ENCODE measurements at places on chromosomes 1 and 21.

DNA sequence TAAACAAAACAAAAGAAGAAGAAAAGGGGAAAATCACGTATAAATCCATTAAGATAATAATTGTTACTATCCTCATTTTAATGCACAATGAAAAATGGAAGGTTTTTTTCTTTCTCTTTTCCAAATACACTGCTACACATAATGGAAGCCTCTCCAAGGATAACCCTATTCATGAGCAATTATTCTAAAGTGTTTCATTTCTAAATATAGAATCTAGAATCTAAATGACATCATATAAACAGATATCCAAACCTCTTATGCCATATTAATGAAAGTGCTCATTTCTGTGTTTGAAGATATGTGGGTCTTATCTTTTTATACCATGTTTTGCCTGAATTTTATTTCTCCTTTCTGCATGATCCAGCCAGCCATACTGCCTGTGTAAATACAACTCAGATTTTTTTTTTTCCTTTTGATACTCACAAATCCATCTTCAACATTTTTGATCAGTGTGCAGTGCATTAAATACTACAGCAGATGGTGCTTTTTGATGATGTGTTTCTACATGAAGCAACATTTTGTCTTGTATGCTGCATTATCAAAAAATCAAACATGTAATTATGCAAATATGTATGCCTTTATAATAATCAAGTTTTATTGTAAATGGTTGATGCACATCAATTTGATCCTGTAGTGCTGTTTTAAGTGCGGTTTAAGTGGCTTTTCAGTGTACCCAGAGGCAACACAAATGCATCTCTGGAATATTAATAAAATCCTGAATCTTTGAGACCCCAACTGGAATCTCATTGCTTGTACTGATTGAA, 625.6 kb upstream of the PTBP2 start:
- DNase-seq = no peak

DNA sequence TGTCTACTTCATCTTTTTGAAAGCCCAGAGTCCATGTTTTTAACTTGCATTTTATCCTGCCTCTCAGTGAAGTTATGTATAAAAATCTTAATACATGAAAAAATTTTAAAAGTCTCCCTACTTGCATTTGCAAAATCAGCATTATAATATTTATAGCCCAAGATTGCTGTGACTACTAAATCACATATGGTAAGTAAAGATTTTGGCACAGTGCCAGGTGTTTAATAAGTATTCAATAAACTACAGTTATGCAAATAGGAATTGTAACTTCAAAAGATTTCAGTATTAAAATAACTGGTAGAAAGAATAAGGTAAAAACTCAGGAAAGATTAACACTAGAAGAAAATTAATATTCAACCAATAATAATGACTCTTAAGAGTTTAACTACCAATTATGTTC, 641.7 kb downstream of the LRRIQ3 start:
- no peak for DNase-seq

DNA sequence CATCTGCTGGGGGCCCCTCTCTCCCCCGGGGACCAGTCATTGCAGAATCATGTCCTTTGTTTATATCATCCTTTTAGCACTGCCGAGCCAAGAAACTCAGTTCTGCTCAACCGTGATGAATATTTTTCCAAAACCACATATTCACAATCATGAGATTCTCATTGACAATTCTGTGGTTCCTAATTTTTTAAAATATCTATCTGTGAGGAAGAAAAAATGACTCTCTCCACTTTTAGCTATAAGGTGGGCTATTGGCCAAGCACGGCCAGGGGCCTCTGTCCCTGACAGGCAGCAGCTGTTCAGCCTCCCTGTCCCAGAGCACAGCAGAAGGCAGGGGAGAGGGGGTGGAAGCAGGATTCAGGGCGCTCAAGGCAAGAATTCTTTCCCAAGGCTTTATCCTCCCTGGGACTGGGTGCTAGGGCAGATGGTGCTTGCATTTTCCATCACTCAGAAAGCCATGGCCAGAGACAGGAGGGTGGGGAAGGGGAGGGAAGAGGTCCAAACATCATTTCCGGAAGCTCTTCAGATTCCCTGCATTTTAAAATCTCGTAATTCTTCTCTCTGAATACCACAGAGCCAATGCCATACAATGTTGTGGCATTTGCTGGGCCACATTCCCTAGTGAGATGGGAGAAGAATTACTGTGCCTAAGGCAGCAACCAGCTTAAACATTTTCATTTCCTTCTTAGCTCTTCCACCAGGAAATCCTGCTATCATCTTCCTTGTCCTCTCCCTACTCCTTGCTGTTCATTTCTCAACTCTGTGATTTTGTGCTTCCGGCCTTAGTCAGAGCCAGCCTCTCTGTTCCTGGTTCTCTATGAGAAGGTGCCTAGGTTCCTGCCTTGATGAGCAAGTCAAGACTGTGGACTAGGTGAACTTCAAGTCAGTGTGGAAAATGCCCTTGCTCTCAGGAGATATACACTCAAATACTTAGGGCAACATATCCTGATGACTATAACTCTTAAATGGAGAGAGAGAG, 60.3 kb downstream of the KCNJ6 start:
- no peak for DNase-seq

GRCh38 chr1:204287466-204287891, 72.2 kb downstream of the PLEKHA6 start:
- no peak for DNase-seq
